Kidney glomerular epithelial cell (primary cell): ENCODE measurements at places on chromosomes 2 and 18.
A peak's percentile ranks its signal among the peaks of the same experiment; 100 is the strongest.

GRCh38 chr2:4130651-4131050 is 427.3 kb downstream of the DCDC2C start:
- DNase-seq, result no peak

DNA sequence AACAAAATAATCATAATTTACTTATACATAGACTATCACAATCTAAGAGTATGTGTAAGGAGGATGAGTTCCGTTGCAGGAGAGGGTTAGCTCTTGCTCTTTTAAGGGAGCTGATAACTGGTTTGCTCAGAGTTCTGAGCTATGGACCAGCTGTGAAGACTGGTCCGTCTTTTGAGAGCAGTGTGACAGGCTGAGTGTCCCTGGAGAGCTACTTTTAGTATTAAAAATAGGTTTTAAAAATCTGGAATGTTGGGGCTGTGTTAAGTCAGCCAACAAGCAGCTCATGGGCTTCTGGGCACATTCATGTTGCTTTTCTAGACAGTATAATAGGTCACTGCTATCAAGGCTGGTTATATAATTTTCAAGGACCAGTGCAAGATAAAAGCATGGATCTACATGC is 41.5 kb upstream of the TMEM131 start:
- no peak for DNase-seq

- peak; percentile 79 for DNase-seq
Measured at GRCh38 chr2:127080938-127081755, 25.8 kb downstream of the BIN1 start.

DNA sequence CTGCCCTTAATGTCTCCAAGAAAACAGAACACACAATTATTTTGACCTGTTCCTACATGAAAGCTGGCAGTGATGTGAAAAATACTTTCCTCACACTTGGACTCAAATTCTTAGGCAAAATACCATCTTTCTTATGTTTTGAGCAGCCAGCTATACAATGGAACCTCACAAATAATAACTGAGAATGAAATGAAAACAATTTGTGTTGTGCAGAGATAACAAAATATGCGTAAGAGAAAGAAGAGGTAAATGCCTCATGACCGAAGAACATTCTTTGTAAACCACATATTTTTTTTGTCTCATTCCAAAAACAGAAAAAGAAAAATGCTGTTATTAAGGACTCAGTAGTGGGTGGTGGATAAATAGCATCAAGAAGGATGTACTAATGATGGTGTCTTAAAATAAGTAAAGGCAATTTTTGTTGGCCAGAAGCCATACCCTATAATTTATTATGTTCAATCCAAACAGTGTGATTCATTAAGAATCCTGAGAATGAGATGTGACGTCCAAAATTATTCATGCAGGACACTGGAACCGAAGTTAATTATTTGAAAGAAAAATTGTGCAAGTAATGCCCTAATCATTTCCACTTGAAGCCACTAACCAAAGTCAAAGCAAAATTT is 193.0 kb upstream of the NETO1 start:
- DNase-seq, result peak; percentile 96

DNA sequence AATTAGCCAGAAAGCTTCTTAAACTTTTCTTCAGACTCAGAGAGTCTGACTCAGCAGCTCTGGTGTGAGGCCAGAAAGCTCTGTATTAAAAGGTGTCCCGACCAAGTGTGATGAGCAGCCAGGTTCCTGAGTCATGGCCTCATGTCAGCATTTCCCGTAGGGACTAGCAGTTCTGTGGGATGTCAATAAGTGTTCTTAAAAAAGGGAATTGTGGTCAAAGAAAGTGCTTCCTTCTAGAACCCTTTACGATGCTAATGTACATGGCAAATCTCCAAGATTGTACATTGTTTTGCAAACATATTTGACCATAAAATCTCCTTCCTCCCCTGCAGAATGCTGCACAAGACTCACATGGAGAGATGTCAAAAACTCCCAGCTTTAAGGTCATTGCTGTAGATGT is 80.1 kb downstream of the PLA2R1 start:
- peak; percentile 29 for DNase-seq

GRCh38 chr2:231397928-231398294 is 2.4 kb downstream of the B3GNT7 start:
- no peak for DNase-seq

DNA sequence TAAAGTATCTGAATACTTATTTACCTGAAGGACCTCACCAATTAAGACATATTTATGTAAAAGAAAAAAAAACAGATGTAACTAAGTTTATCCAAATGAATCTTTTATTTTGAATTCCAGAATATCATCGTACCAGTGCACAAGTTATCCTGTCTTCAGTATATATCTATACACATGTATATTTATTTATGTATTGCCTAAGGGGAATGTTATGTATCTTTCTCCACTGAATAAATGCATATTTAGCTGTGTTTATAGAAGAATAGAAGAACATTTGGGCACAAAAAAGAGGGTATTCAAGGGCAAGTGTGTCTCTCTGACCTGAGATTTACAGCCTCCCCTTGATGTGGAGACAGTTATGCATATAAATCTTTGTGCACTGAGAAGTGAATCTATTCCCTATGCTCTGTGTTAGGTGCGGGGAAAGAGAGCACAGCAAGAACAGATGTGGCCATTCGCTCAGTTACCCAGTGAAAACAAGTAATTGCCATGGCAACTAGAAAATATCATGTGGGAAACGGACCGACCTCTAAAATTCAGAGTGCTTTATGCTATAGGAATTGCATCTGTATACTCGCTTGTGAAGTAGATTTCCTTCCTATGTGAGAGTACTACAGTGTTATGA is 39.5 kb upstream of the ASXL3 start:
- DNase-seq, result no peak

GRCh38 chr2:44001716-44002115 is 5.9 kb upstream of the LRPPRC start:
- no peak for DNase-seq
